Hematopoietic multipotent progenitor cell treated with erythropoietin and hydrocortisone succinate and interleukin-3 and kit ligand, for 17 days (in vitro differentiated cells): ENCODE measurements at places on chromosomes 2 and 18.

GRCh38 chr18:62522178-62522503, 684 bp upstream of the ZCCHC2 start:
- no peak for DNase-seq

GRCh38 chr2:64331849-64332699, 121.9 kb upstream of the LGALSL start:
- no peak for DNase-seq

DNA sequence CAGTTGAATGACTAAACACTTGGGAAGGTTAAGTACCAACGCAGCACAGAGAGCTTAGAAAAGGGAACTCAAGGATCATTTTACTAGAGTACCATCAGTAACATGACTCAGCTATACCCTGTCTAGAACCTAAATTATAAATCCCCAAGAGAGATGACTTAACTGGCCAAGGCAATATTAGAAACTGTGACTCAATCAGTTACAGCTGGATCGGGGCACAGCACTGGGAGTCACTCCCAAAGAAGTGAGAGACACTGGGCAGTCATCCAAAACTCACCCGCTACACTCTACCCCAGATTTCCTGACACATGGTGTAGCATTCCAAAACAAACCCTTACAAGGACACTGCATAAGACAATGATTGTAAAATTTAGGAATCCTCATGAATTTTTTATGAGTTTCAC, 17.7 kb downstream of the IWS1 start:
- peak; percentile 60 for DNase-seq

GRCh38 chr2:70647873-70648481, 94.4 kb upstream of the TGFA start:
- peak; percentile 61 for DNase-seq

- DNase-seq = no peak
Measured at GRCh38 chr2:237431372-237431771, 17.4 kb upstream of the COL6A3 start.

DNA sequence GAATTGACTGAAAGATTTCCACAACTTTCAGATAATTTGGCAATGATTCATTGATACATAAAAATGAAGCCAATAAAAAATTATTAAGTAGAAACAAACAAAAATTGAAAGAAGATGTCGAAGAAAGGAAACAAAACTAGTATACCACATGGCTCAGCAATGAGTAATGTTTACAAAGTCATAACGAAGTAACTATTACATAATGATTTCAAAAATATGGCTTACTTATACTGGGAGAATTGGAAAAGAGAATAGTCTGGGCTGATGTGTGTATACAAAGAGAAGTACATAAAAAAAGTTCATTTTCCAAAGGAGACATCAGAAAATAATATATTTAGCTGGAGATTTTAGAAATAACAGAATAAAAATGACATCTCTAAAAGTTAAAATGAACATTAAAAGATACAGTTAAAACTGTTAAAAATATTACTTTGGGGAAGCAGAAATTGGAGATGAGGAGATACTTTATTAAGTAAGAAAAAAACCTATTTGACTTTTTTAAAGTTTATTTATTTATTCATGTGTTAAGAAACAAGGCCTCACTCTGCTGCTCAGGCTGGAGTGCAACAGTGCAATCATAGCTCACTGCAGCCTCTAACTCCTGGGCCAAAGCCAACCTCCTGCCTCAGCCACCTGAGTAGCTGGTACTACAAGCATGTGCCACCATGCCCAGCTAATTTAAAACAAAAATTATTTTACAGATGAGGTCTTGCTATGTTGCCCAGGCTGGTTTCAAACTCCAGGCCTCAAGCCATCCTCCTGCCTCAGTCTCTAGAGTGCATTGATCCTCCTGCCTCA, 409.7 kb upstream of the PIK3C3 start:
- no peak for DNase-seq

DNA sequence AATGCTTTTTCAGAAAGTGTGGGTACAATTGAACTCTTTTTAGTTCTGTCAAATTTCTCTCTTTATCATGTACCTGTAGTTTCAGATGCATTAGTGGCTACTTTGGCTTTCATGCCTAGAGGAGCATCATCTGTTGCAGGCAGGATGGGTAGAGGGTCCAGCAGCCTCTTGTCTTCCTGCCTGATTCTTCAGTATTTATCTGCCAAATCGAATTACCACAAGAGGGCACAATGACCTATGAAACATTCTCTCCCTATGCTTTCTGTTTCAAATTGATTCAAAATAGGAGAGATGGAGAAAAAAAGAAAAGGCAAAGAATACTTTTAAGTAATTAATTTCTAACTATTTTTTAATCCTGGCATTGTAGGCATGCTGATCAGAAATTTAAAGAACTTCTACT, 477.2 kb downstream of the TRIB2 start:
- DNase-seq = no peak
